Thoracic aorta (tissue), 2 donors: ENCODE measurements at places on chromosomes 2 and 18.

DNA sequence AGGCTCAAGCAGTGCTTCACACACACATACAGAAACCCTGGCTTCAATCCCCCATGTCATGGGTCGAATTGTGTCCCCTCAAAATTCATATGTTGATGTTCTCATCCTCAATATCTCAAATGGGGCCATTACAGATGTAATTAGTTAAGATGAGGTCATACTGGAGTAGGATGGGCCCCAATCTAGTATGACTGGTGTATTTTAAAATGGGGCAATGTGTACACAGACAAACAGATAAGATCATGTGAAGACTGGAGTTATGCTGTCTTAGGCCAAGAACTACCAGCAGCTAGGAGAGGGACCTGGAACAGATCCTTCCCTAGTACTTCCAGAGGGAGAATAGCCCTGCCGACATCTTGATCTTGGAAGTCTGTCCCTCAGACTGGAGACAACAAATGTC, 167.7 kb downstream of the MYO3B start:
- DNase-seq = no peak
- H3K27me3 ChIP-seq = no peaks in the 10 kb centered on the region
- no peak overlapping the region for H3K4me3 ChIP-seq
- no peaks in the 10 kb centered on the region for H3K4me1 ChIP-seq
- no peaks in the 10 kb centered on the region for H3K36me3 ChIP-seq

- DNase-seq = no peak
- H3K27ac ChIP-seq = peak overlapping the region; percentile 50
- H3K27me3 ChIP-seq = no peaks in the 10 kb centered on the region
- H3K36me3 ChIP-seq = no peaks in the 10 kb centered on the region
- H3K4me1 ChIP-seq = peaks cover 78% of the 10 kb centered on the region
Observed at GRCh38 chr2:28617502-28618184, 121.8 kb downstream of the PLB1 start.

- H3K4me3 ChIP-seq = no peak overlapping the region
- DNase-seq = no peak
- H3K27ac ChIP-seq = no peak overlapping the region
- peaks cover 3% of the 10 kb centered on the region for H3K4me1 ChIP-seq
Observed at GRCh38 chr18:58541789-58542425, 87.0 kb downstream of the ALPK2 start.

DNA sequence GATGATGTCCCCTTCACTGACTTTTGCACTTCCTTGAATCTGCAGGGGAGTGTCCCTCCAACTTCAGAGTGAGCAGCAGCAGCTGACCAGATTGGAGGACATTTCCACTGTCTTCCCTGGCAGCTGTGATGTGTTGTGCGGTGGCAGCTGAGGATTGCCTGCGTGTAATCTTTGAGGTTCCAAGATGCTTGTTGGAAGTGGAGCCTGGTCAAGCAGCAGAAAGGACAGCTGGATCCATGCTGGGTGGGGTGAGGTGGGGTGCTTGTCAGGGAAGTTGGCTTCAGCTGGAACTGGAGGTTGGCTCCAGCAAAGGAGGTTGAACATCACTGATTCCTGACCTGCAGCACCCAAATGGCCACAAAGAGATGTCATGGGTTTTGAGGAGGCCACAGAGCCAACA, 64.8 kb downstream of the ST3GAL5 start:
- H3K27me3 ChIP-seq = no peaks in the 10 kb centered on the region
- no peak overlapping the region for H3K4me3 ChIP-seq
- no peak overlapping the region for H3K27ac ChIP-seq

DNA sequence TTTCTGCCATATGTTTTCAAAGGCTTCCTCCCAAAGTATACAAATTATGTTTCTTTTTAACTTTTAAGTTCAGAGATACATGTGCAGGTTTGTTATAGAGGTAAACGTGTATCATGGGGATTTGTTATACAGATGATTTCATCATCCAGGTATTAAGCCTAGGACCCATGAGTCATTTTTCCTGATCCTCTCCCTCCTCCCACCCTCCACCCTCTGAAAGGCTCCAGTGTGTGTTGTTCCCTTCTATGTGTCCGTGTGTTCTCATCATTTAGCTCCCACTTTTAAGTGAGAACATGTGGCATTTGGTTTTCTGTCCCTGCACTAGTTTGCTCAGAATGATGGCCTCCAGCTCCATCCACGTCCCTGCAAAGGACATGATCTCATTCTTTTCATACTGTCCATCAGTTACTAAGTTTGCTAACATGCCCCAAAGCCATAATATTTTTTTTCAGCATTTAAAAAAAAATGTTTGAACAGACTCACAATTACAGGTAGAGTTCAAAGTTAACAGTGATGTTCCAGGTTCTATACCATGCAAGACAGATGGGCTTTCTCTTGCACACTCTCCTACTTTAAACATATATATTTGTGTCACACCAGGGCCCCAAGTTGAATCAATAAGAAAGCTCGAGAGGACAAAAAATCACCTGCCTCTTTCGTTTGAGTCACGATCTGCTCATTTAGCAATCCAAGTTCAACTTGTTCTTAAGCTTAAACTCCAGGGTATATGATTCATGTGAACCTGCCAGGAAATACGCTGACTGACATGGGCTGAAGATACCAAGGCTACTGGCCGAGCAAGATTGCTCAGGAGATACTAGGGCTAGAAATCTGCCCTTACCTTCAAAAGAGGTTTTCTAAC, 77.6 kb downstream of the AP1S3 start:
- no peak overlapping the region for H3K27ac ChIP-seq
- no peaks in the 10 kb centered on the region for H3K4me1 ChIP-seq
- DNase-seq = no peak
- H3K36me3 ChIP-seq = no peaks in the 10 kb centered on the region
- no peaks in the 10 kb centered on the region for H3K27me3 ChIP-seq
- H3K4me3 ChIP-seq = no peak overlapping the region

- DNase-seq = no peak
- no peak overlapping the region for H3K4me3 ChIP-seq
- H3K27me3 ChIP-seq = no peaks in the 10 kb centered on the region
- H3K4me1 ChIP-seq = peaks cover 69% of the 10 kb centered on the region
Observed at GRCh38 chr2:46306988-46307655, 9.9 kb downstream of the EPAS1 start.

- DNase-seq = no peak
- H3K27ac ChIP-seq = no peak overlapping the region
- H3K4me3 ChIP-seq = no peak overlapping the region
Observed at GRCh38 chr2:220194630-220195584, 567.5 kb downstream of the SLC4A3 start.

DNA sequence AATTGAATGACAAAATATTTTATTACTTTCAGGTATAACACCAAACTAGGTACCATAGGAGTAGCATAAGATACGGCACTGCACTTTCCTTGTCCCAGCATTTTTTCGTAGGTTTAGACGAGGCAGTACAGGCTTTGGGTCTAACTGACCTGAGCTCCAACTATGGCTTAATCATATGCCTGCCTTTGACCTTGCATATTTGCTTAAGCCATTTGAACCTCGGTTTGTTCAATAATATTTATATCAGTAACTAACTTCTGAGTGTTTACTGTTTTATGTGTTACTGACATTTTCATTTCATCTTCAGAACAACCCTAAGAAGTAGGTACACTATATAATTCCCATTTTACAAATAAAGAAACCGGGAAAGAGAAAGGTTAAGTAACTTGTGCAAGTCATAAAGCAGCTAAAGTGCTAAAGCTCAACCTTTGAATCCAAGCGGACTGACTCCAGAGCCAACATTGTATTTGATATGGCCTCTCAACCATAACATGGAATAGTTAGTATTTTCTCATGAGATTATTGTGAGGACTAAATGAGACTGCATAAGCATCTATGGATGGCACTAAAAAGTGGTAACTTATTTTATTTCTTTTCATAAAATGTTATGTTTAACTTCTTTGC, 104.0 kb downstream of the R3HDM1 start:
- H3K4me1 ChIP-seq = no peaks in the 10 kb centered on the region
- H3K4me3 ChIP-seq = no peak overlapping the region
- DNase-seq = no peak

GRCh38 chr2:237869343-237870102, 10.1 kb downstream of the RAMP1 start:
- no peaks in the 10 kb centered on the region for H3K27me3 ChIP-seq
- peaks cover 53% of the 10 kb centered on the region for H3K4me1 ChIP-seq
- peak overlapping the region; percentile 45 for H3K27ac ChIP-seq
- no peak for DNase-seq

DNA sequence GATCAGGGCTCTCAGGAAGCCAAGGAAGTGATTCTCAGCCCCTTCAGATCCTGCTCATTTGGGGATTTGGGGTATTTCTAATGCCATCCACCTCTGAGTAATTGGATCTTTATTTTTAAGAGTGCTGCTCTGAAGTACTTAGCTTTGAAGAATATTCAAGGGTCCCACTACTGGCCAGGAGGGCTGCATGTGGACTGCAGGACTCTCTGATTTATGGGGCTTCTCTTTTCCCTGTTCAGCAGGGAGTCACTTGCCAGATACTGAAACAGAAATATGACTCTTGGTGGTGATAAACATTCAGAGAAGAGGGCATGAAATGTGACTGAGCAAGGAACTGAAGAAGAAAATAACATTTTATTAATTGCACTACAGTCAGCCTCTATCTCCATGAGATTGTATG, 138.5 kb downstream of the MTX2 start:
- no peak overlapping the region for H3K27ac ChIP-seq
- DNase-seq = no peak
- H3K4me1 ChIP-seq = no peaks in the 10 kb centered on the region
- no peaks in the 10 kb centered on the region for H3K36me3 ChIP-seq
- no peak overlapping the region for H3K4me3 ChIP-seq

- H3K36me3 ChIP-seq = no peaks in the 10 kb centered on the region
- DNase-seq = no peak
- H3K4me1 ChIP-seq = peaks cover 3% of the 10 kb centered on the region
Observed at GRCh38 chr18:8771930-8772329, 66.6 kb downstream of the MTCL1 start.

DNA sequence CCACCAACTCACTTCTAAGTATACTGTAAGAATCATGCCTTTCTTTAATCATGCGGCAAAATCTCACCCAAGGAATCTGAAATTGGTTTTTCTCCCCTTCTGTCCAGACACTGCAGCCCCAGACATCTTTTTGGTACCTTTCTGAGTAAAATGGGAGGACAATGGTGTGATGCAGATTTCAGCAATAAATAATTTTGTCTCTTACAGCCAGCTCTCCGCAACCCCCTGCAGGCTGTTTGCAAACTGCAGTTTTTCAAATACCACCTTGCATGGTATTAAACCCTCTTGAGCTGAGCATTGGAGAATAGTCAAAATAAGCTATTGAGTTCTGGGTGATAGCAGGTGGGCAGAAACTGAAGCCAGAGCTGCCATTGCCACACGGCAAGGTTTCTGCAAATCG, 32.2 kb downstream of the GPR39 start:
- H3K27ac ChIP-seq = no peak overlapping the region
- H3K4me1 ChIP-seq = no peaks in the 10 kb centered on the region
- DNase-seq = no peak

GRCh38 chr18:70376914-70377258, 88.0 kb downstream of the SOCS6 start:
- DNase-seq = no peak
- no peaks in the 10 kb centered on the region for H3K27me3 ChIP-seq
- H3K4me3 ChIP-seq = no peak overlapping the region

GRCh38 chr2:101879466-101879865, 112.3 kb upstream of the IL1R2 start:
- H3K27ac ChIP-seq = no peak overlapping the region
- no peak for DNase-seq
- no peaks in the 10 kb centered on the region for H3K27me3 ChIP-seq
- H3K36me3 ChIP-seq = peaks cover 20% of the 10 kb centered on the region
- H3K4me1 ChIP-seq = peaks cover 18% of the 10 kb centered on the region

GRCh38 chr2:69453475-69454129, 16.4 kb upstream of the NFU1 start:
- DNase-seq = no peak
- H3K27ac ChIP-seq = no peak overlapping the region
- H3K4me1 ChIP-seq = no peaks in the 10 kb centered on the region
- no peaks in the 10 kb centered on the region for H3K36me3 ChIP-seq
- H3K27me3 ChIP-seq = no peaks in the 10 kb centered on the region

GRCh38 chr2:200679127-200679526, 93.3 kb downstream of the AOX1 start:
- no peaks in the 10 kb centered on the region for H3K36me3 ChIP-seq
- peaks cover 10% of the 10 kb centered on the region for H3K4me1 ChIP-seq
- H3K4me3 ChIP-seq = no peak overlapping the region
- no peak overlapping the region for H3K27ac ChIP-seq

DNA sequence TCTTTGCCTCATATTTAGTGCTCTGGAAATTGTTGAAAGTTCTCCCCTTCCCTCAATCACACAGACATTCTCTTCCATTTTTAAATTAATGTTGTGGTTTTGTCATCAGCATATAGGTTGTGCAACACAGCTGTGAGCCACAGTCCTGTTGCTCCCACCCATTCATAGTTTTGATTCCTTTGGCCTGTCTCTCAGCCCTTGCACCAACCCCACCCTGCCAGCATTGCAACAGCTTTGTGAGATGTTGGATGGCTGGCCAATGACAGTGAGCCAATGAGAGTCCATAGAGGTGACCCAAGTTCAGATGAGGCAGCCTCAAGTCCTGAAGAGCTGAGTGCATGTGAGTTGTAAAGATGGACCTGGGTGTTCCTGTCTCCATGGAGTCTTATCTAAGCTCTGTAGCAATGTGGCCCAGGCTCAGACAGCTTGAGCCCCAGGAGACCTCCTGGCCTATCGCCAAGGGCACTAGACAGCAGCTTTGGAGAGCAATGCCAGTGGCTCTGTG, 775.5 kb downstream of the RNF144A start:
- no peak overlapping the region for H3K27ac ChIP-seq
- H3K27me3 ChIP-seq = no peaks in the 10 kb centered on the region
- no peaks in the 10 kb centered on the region for H3K36me3 ChIP-seq
- no peaks in the 10 kb centered on the region for H3K4me1 ChIP-seq

DNA sequence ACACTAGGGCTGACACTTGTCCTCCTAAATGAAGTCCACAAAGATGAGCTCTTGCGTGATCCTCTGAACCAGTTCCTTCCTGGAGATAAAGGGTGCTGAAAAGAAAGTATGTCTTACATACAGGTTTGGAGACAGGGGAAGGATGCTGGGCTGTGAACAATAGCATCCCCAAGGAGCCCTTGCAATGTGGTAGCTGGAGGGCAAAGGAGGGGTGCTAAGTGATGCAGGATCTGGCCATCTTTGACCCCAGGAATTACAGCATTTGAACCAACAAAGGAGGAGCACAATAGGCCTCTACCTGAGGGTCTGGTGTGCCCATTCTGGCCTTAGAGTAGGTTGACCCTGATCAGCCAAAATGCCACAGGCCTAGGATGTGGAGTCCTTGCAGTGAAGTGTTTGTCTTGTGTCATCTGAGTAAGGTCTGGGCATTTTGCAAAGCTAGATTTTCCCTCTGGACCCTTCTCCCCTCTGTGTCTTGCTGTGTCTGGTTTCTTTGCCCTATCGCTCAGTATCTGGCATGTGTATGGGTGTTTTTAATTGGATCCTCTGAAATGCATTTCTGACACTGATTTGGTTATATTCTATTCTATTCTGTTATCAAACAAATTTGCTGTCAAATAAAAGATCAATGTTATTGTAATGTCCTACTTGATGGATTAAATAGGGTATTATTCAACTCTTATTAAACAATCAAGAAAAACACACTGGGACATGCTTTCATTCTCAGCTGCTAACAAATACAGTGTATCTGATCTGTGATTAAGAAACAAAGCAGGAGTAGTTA, 364.8 kb upstream of the MEIS1 start:
- no peaks in the 10 kb centered on the region for H3K36me3 ChIP-seq
- no peak overlapping the region for H3K27ac ChIP-seq
- H3K4me1 ChIP-seq = no peaks in the 10 kb centered on the region
- DNase-seq = no peak
- no peaks in the 10 kb centered on the region for H3K27me3 ChIP-seq
